K562 (cell line): ENCODE measurements at places on chromosomes 4 and X. TPM values are rescaled to one million over a fixed set of nuclear protein-coding genes. Genes with fewer than 3 reads are reported as not detected.

GRCh38 chr4:152729466-152729865 is 49.7 kb upstream of the TMEM154 start:
- peaks cover 8% of the 10 kb centered on the region for H3K27me3 ChIP-seq
- H3K36me3 ChIP-seq: no peaks in the 10 kb centered on the region
- no peak overlapping the region for H3K27ac ChIP-seq
- H3K4me3 ChIP-seq: no peak overlapping the region
- H3K4me1 ChIP-seq: no peaks in the 10 kb centered on the region
- DNase-seq: no peak

GRCh38 chrX:130637591-130637990 is 235.8 kb downstream of the RBMX2 start:
- H3K27me3 ChIP-seq: no peaks in the 10 kb centered on the region
- H3K27ac ChIP-seq: no peak overlapping the region
- no peaks in the 10 kb centered on the region for H3K4me1 ChIP-seq
- H3K36me3 ChIP-seq: no peaks in the 10 kb centered on the region; the same call in 2 of the 3 replicates
- no peak overlapping the region for H3K4me3 ChIP-seq
- DNase-seq: no peak

The NCAPG gene
- total RNA-seq: 72.9 and 73.4 TPM in 2 replicates

GRCh38 chr4:158821228-158821971 is 52.6 kb downstream of the FNIP2 start:
- no peak overlapping the region for H3K27ac ChIP-seq
- no peak for DNase-seq
- H3K4me1 ChIP-seq: peaks cover 48% of the 10 kb centered on the region
- H3K4me3 ChIP-seq: no peak overlapping the region

- H3K27me3 ChIP-seq: no peaks in the 10 kb centered on the region
- H3K27ac ChIP-seq: no peak overlapping the region
- H3K36me3 ChIP-seq: no peaks in the 10 kb centered on the region
- peak; percentile 57 for DNase-seq
Measured at GRCh38 chr4:78592088-78592783, 40.7 kb downstream of the ANXA3 start.

DNA sequence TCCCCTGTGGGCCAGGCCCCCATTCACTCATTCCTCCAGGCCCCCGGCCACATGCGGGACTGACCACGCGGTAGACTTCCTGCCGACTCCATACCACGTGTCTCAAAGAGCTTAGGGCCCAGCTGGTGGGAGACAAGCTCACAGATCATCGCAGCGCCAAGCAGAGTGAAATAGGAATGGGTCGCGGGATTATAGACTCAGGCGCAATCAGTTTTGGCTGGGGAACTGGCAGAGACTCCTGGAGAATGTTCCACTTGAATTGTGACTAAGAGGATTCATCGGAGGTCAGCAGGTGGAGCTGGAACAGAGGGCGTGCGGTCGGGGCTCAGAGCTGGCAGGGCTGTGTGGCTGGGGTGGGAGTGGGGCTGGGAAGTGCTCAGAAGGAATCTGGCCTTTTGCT is 15.6 kb downstream of the ATP2B3 start:
- H3K4me3 ChIP-seq: no peak overlapping the region
- peaks cover 64% of the 10 kb centered on the region for H3K27me3 ChIP-seq
- no peaks in the 10 kb centered on the region for H3K4me1 ChIP-seq

- no peak overlapping the region for H3K4me3 ChIP-seq
- no peaks in the 10 kb centered on the region; the same call in 2 of the 3 replicates for H3K36me3 ChIP-seq
- no peaks in the 10 kb centered on the region for H3K27me3 ChIP-seq
- no peak for DNase-seq
Measured at GRCh38 chrX:30674799-30675198, 21.6 kb downstream of the GK start.

DNA sequence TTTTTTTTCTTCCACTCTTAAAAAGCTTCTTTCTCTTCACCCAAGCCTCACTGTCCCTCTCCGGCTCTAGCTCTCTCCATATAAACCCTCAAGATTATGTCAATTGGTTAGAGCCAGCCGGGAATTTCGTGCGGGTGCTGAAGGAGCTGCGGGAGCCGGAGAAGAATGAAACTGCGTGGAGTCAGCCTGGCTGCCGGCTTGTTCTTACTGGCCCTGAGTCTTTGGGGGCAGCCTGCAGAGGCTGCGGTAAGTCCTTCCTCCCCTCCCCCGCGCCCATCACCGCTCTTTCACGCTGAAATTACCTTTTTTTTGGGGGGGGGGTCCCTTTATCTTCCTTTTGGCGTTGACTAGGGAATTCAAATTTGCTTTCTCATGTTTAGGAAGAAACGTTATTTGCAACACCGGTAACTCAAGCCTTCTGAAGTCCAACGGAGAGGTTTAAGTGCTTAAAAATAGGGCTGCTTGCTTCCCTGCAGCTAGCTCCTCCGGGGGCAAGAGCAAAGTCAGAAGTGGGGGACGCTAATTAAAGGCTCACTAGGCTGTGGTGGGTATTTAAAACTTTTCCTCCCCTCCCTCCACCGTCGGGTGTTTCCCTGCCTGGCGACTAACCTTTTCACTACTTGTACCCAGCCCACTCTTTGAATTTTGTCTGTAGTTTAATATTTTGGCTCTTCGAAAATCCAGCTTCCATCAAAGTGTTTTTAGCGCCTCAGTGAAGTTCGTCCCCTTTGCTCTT is 491 bp downstream of the COL4A5 start:
- no peaks in the 10 kb centered on the region for H3K36me3 ChIP-seq
- H3K27me3 ChIP-seq: no peaks in the 10 kb centered on the region; the same call in 2 of the 3 replicates
- H3K4me1 ChIP-seq: peaks cover 3% of the 10 kb centered on the region
- peak overlapping the region; percentile 8; the same call in 1 of the 3 replicates for H3K27ac ChIP-seq
- peak; percentile 12 for DNase-seq

DNA sequence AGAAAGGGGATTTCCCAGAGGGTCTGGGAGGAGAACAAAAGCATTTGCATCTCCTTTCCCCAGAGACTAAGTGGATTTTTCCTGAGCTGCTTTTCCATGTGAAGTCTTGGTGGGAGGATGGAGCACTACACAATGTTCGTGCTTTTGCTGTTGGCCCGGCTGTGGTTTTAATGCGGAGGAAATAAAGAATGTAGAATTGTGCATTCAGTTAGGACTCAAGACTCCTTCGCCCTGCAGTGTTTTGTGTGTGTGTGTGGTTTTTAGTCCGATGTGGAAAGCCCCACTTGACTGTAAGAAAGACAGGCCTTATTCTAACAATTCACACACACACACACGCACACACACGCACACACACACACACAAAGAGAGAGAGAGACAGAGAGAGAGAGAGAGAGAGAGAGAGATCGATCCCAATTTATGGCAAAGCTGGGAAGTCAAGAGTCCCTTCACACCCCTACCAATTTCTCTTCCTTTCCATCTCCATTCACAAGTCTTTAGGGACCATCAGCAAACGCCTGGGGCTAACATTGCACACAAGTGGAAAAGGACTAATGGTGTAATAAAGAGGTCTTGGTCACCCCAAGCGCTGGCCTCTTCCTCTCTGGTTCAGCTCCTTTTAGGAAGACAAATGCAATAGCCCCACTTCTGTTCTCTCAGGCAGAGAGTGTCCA is 44.2 kb downstream of the CLDN34 start:
- H3K36me3 ChIP-seq: no peaks in the 10 kb centered on the region
- H3K27me3 ChIP-seq: no peaks in the 10 kb centered on the region

GRCh38 chr4:84455697-84456096 is 43.4 kb downstream of the NKX6-1 start:
- no peaks in the 10 kb centered on the region for H3K4me1 ChIP-seq
- H3K27me3 ChIP-seq: no peaks in the 10 kb centered on the region; the same call in 2 of the 3 replicates
- DNase-seq: no peak
- no peaks in the 10 kb centered on the region for H3K36me3 ChIP-seq
- H3K4me3 ChIP-seq: no peak overlapping the region
- no peak overlapping the region for H3K27ac ChIP-seq

DNA sequence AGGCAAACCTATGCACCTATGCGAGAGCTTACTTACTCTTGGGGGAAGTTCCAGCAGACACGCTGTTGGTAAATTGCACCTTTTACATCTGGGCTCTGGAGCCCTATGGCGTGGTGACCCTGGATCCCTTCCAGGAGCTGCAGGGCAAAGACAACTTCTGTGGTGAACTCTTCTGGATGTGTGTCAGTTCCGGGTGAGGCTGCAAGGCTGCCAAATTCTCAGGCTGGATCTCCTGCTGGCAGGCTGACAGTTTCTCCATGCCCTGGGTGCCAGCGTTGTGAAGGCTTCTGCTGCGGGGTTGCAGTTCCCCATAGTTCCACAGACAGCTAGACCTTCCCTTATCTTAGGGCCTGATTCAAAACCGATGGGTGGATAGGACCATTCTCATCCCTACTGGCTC is 37.9 kb downstream of the RAP2C start:
- H3K4me3 ChIP-seq: no peak overlapping the region
- H3K36me3 ChIP-seq: no peaks in the 10 kb centered on the region
- peaks cover 2% of the 10 kb centered on the region; the same call in 1 of the 3 replicates for H3K27me3 ChIP-seq

- H3K36me3 ChIP-seq: peaks cover 12% of the 10 kb centered on the region
- no peaks in the 10 kb centered on the region for H3K4me1 ChIP-seq
- H3K4me3 ChIP-seq: no peak overlapping the region
- DNase-seq: no peak
- H3K27ac ChIP-seq: no peak overlapping the region
Measured at GRCh38 chr4:112272292-112272691, 13.4 kb downstream of the TIFA start.

DNA sequence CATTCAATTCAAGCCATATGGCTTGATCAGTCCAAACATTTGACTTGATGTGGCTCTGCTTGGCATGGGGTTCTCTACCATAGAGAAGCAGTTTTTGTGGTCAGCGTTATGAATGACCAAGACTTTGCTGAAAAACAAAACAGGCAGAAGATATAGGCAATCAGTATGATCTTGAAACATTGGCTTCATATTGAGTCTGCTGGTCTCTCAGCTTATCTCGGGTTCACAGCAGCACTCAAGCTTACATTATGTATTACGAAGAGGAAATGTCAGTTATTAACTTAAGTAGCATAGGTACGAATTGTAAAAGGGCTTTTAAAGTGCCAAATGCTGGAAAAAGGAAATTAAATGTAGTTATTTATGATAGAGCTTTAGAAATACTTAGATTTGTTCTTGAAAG is 99.0 kb downstream of the AFF2 start:
- DNase-seq: peak; percentile 61
- no peaks in the 10 kb centered on the region for H3K27me3 ChIP-seq
- H3K4me1 ChIP-seq: no peaks in the 10 kb centered on the region; the same call in 1 of the 2 replicates
- no peaks in the 10 kb centered on the region for H3K36me3 ChIP-seq
- H3K27ac ChIP-seq: peak overlapping the region; percentile 64
- no peak overlapping the region for H3K4me3 ChIP-seq

- no peaks in the 10 kb centered on the region for H3K27me3 ChIP-seq
- no peaks in the 10 kb centered on the region for H3K4me1 ChIP-seq
- no peak overlapping the region for H3K4me3 ChIP-seq
- no peak for DNase-seq
Measured at GRCh38 chrX:96707804-96708203, 23.2 kb downstream of the DIAPH2 start.

GRCh38 chrX:24023972-24024669 is 2.9 kb downstream of the KLHL15 start:
- peaks cover 5% of the 10 kb centered on the region; the same call in 1 of the 3 replicates for H3K4me1 ChIP-seq
- no peaks in the 10 kb centered on the region for H3K27me3 ChIP-seq
- H3K36me3 ChIP-seq: peaks cover 25% of the 10 kb centered on the region; the same call in 1 of the 3 replicates
- H3K27ac ChIP-seq: peak overlapping the region; percentile 91
- no peak for DNase-seq
- H3K4me3 ChIP-seq: peak overlapping the region; percentile 99

- DNase-seq: no peak
- H3K27ac ChIP-seq: no peak overlapping the region
- no peak overlapping the region for H3K4me3 ChIP-seq
- H3K4me1 ChIP-seq: no peaks in the 10 kb centered on the region; the same call in 1 of the 2 replicates
- H3K36me3 ChIP-seq: no peaks in the 10 kb centered on the region
Measured at GRCh38 chr4:109627361-109627760, 67.3 kb downstream of the MCUB start.

DNA sequence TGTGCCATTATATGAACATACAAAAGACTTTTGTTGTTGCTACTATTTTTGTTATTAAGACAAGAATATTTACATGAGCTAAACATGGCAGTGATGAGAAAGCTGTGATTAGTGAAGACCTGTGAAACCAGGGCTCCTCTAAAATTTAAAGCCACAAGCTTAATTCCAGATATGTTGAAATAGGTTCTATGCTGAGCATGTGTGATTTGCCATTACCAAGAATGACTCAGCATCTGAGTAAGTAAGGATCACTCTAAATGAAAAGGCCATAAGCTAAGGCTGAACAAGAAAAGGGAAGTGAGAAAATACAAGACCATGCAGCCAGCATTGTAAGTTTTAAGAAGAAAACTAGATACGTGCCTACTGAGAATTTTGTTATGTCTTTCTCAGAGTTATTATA is 75.9 kb upstream of the CAMK2D start:
- no peaks in the 10 kb centered on the region for H3K4me1 ChIP-seq
- H3K27me3 ChIP-seq: no peaks in the 10 kb centered on the region
- no peak for DNase-seq
- no peaks in the 10 kb centered on the region for H3K36me3 ChIP-seq

DNA sequence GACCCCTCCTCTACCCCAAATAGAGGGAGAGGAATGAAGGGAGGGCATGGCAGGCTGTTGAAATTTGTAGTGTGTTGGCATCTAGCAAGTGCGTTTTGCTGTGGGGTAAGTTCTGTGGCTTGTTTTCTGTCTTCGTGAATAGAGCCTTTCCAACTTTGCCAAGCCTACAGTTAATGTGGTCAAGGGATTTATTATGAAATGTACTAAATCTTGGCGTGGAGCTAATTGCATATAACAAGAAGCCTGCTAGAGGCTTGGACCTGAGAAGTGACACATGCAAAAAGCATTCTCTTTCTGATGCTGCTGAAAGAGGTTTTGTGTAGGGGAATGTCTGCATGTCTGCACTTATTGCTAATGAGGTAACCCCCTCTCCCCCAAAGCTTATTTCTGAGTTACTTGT is 132.2 kb downstream of the BMPR1B start:
- 0 out of 2 replicates have a peak, but pooled peaks cover 2% of the 10 kb centered on the region for H3K27me3 ChIP-seq
- no peak overlapping the region for H3K4me3 ChIP-seq
- DNase-seq: no peak
- no peaks in the 10 kb centered on the region for H3K36me3 ChIP-seq

The CSAG3 gene
- total RNA-seq: 12.3 and 12.7 TPM in 2 replicates

- no peaks in the 10 kb centered on the region for H3K4me1 ChIP-seq
- no peak overlapping the region for H3K27ac ChIP-seq
- no peak overlapping the region for H3K4me3 ChIP-seq
- peak; percentile 16 for DNase-seq
Measured at GRCh38 chr4:113328514-113328913, 279.1 kb downstream of the ANK2 start.

The TRIM75 gene
- not detected in 2 replicates for total RNA-seq

- H3K4me3 ChIP-seq: no peak overlapping the region
- H3K36me3 ChIP-seq: no peaks in the 10 kb centered on the region
- no peak overlapping the region for H3K27ac ChIP-seq
- peaks cover 64% of the 10 kb centered on the region for H3K27me3 ChIP-seq
Measured at GRCh38 chr4:5458676-5459075, 249.7 kb downstream of the EVC2 start.

DNA sequence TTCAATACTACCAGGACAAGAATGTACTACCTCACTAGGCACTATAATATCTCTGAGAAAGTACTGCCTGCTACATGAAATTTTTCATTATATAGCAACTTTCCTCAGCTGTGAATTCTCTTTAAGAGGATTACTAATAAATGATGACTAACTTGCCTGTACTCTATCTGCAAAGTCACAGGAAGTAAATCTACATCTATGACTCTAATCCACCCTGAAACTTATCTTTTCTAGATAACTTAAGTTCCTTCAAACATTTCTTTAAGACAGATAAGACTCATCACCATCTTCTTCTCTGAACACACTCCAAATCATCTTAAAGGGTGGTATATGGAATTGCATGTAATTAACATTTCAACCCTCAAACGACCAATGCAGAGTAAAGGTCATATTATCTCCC is 28.8 kb downstream of the RPS6KA3 start:
- no peaks in the 10 kb centered on the region for H3K27me3 ChIP-seq
- peaks cover 13% of the 10 kb centered on the region; the same call in 2 of the 3 replicates for H3K36me3 ChIP-seq
- no peak overlapping the region for H3K4me3 ChIP-seq
